AG04450 (cell line): ENCODE measurements at places on chromosomes 13 and 19.

DNA sequence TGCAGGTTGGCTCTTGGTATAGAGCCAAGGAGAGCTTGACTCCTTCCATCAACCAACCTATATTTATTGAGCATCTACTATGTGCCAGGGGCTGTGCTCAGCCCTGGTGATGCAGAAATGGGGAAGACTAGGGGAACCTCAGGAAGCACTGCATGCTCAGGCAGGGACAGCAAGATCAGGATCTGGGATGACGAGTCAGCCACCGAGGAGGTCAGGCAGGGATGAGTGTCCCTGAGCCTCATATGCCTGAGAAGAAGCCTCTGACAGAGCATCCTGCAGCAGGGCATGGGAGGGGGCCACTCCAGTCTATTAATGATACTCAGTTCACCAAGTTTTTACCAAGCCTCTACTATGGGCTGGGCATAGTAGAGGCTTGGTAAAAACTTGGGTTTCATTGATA, 158.1 kb downstream of the KATNAL1 start:
- no peak for DNase-seq

- no peak for DNase-seq
Observed at GRCh38 chr19:33718651-33719254, 77.9 kb upstream of the KCTD15 start.

- DNase-seq = no peak
Observed at GRCh38 chr13:110394371-110394841, 87.3 kb downstream of the COL4A2 start.

GRCh38 chr19:5951338-5951861, 26.5 kb downstream of the RANBP3 start:
- DNase-seq = no peak

- DNase-seq = no peak
Observed at GRCh38 chr19:16726916-16727315, 7.3 kb downstream of the NWD1 start.

- DNase-seq = no peak
Observed at GRCh38 chr13:29754473-29754806, 96.0 kb downstream of the UBL3 start.

GRCh38 chr19:947707-948539, 22.1 kb downstream of the ARID3A start:
- DNase-seq = no peak

GRCh38 chr13:78326633-78327032, 276.7 kb downstream of the POU4F1 start:
- DNase-seq = no peak

GRCh38 chr19:13071444-13072187, 31.0 kb downstream of the LYL1 start:
- no peak for DNase-seq

DNA sequence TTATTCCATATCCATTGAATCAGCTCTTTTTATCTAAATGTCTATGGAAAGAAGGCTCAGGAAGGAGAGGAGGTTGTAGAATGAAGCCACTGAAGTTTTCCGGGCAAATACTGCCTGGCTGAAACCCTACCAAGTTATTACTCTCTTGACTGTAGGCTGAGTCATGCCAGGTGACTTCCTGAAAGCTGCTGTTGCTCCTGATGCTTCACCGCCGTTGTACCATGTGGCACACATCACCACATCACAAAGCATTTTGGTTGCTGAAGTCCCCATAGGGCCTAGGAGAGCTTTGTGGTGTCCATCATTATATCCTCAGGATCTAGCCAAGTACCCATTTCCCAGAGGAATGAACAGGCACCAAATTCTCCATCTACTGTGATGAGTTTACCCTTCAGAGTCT, 11.1 kb upstream of the TDRD12 start:
- no peak for DNase-seq

GRCh38 chr19:38769635-38770211, 3.6 kb downstream of the LGALS7 start:
- peak; percentile 16 for DNase-seq

DNA sequence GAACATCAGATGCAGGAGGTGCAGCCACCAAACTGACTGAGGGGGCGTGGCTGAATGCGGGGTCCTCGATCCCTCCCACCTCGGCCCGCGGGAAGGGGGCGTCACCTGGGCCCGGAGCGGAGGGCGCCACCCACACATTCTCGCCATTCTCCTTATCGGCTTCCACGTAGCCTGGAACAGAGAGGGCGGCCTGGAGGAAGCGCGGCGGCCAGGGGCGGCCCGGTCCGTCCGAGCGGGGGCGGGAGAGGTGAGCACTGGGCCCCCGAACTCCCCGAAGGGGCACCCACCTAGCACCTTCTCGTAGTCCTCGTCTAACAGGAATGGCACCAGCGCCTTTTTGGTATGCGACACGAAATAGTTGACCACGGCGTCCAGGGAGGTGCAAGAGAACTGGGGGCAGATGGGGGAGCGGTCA, 11.8 kb downstream of the STAP2 start:
- DNase-seq = no peak

- DNase-seq = no peak
Observed at GRCh38 chr13:42394361-42394708, 122.4 kb downstream of the AKAP11 start.

GRCh38 chr19:1495799-1496713, 5.1 kb downstream of the REEP6 start:
- no peak for DNase-seq

DNA sequence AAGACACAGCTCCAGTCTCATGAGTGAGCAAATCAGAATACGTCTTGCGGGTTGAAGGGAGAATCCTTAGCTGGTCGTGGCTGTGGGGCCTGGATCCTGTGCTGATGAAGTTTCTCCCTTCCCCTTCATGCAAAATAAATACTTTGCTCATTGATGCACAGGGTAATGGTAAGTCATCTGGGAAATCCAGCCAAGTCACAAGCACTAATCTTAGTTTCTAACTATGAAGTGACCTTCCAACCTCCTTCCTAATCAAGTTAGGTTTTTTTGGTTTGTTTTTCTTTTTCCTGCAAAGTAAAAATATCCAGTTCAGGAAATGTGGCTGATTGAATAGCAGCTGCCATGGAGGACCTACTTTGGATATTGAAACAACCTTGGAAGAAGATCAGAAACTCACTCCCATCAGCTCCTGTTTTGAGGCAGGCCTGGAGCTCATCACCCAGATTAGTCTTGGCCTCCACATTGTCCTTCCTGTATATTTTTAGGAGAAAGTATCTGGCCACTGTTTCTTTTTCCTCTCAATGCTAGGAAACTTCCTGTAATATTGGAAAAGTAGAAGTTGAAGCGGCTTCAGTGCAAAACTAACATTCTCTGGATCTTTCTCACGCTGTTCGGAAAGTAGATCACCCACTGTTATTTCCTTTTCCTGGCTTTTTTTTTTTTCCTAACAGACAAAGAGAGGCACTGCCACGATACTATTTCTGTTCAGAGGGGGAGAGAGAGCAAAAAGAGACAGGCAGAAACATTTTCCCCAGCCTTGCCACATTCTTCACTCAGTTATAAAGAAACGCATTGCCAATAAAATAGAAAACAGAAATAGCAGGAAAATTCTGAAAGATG, 12.3 kb upstream of the ARL11 start:
- DNase-seq = no peak

GRCh38 chr19:35868823-35869326, 501 bp downstream of the APLP1 start:
- no peak for DNase-seq

- DNase-seq = no peak
Observed at GRCh38 chr19:35006342-35006998, 6.3 kb downstream of the GRAMD1A start.

DNA sequence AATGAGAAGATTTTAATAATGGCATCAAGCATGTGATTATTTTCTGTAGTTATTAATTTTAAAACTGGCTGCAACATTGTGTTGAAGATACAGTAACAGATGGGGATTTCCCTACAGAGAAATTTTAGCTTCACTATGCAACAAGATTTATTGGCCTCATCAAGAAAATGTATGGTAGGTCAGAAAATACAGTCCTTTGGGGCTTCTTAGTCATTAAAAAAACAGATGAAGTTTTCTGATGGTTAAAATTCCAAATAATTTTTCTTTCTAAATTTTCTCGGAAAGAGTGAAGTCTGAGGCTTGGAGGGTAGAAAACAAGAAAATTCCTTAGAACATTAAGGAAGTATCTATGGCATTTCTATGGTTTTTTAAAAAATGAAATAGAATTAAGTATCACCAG, 1790.8 kb upstream of the PCDH20 start:
- DNase-seq = no peak

DNA sequence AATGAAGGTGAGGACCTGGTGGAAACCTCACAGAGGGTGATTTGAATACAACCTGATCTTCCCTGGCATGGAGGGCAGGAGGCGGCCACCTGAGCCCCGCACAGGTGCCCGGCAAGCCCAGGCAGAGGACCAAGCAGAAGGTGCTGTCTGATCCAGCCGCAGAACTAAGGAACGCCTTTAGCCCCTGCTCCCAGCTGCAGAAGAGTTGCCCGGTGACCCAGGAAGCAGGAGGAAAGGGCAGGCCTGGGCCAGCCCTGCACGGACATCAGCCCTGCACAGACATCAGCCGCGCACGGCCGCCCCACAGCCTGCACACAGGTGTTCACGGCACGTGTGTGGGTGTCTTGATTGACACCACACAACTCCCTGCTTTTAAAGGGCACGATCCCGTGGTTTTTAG, 43.1 kb downstream of the RASA3 start:
- no peak for DNase-seq

DNA sequence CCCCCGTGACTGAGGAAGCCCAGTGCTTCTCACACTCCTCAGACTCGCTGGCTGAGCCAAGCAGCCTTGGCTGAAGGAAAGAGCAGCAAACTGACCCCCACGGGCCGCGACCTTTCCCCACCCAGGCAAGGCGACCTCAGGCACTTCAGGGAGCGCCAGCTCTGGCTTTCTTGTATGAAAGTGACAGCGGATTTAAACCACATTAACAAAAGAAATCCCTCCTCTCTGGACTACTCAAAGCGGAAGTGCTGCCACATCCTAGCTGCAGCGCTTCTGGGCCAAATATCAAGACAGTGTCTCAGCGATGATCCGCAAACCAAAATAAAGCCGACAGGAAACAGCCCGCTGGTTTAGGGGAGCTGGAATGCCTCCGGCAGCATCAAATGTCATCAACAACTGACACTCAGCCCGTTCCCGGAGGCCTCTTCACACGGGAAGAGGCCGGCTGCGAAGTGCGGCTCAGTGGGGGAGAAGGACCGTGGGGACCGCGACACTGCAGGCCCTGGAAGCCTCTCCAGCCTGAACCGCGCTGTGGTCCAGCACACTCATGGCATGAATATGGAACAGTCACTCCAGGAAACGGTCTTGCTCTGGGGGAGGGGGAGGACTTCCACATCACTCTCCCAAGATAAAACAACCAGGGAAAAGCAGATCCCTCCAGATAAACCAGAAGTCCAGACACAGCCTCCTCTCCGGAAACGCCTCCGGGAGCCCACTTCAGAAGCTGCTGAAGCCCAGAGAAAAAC, 1.4 kb downstream of the RASA3 start:
- peak; percentile 59 for DNase-seq

DNA sequence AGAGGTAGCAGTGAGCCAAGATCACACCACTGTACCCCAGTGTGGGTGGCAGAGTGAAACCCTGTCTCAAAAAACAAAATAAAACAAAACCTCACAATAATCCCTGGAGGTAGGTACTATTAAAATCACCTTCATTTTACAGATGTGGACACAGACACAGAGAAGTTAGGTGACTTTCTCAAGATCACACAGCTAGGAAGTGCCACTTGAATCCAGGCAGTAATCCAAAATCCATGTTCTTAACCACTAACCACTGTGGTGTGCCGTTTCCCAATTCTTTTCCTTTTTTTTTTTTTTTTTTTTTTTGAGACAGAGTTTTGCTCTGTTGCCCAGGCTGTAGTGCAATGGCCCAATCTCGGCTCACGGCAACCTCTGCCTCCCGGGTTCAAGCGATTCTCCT, 9.0 kb downstream of the PPP1R14A start:
- DNase-seq = no peak

GRCh38 chr13:41588899-41589298, 131.5 kb downstream of the RGCC start:
- DNase-seq = peak; percentile 74

GRCh38 chr13:55497486-55497885, 1643.2 kb upstream of the PRR20A start:
- no peak for DNase-seq

DNA sequence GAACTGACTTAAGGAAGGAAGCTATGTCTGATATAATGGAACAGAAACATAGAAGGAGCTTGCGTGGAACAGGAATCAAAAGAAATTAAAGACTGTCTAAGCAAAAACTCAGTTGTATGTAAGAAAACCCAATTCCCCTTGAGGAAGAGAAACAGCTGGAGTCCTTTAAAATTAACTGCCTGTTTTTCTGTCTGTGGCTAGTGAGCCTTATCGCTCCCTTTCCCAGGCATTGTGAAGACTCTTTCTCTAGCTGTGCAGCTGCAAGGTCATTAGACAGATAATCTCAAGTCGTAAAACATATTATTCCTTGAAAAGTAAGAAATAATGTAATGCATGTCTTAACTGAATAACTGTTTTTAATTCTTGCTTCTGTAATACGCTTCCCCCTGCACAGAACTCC, 39.7 kb upstream of the IGSF23 start:
- DNase-seq = no peak

- DNase-seq = no peak
Observed at GRCh38 chr13:108708921-108709320, 79.5 kb downstream of the MYO16 start.

- DNase-seq = peak; percentile 13
Observed at GRCh38 chr19:36605101-36605876, at the start of gene ZNF382. Gene ZNF382 (plus strand): TSS chr19:36605313. CDS start chr19:36609915, 4,602 bp downstream.

- no peak for DNase-seq
Observed at GRCh38 chr13:48334534-48335127, 31.1 kb downstream of the RB1 start.

GRCh38 chr13:84730376-84730775, 848.1 kb upstream of the SLITRK1 start:
- no peak for DNase-seq

- DNase-seq = no peak
Observed at GRCh38 chr13:75908141-75908540, 272.0 kb downstream of the LMO7 start.

DNA sequence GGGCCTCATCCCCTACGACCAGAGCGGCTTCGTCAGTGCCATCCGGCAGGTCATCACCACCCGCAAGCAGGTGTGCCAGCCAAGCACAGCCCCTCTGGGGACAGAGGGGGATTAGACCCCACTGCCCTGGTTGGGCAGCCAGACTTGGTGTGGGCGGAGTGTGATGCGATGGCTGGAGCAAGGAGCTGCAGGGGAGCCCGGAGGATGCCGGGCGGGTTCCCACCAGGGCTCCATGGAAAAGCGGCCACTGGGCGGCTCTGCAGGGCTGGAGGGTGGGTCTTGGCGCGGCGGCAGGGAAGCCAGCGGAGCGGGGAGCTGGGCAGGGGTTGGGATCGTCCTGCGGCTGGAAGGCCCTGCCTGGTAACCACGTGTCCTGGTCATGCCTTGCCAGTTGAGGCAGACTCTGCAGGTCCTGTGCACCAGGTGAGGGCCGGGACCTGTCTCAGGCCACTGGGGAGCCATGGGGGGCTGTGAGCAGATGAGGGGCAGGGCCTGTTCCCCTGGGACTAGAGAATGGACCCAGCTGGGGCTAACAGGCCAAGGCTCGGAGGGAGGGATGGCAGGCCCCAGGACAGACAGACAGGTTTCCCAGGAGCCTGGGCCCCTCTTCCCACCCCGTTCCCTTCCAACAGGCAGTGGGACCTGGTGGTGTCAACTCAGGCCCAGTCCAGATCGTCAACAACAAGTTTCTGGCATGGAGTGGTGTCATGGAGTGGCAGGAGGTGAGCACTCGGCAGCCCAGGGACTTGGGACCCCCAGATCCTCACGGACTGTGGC, 6.3 kb downstream of the PTOV1 start:
- DNase-seq = no peak

GRCh38 chr19:2455851-2456570, 748 bp downstream of the LMNB2 start:
- no peak for DNase-seq

- DNase-seq = no peak
Observed at GRCh38 chr19:38745316-38745715, 1.0 kb upstream of the CAPN12 start.
